ENCODE measurements at places on chromosomes 4 and X. TPM values are rescaled to one million over a fixed set of nuclear protein-coding genes. Genes with fewer than 3 reads are reported as not detected.

DNA sequence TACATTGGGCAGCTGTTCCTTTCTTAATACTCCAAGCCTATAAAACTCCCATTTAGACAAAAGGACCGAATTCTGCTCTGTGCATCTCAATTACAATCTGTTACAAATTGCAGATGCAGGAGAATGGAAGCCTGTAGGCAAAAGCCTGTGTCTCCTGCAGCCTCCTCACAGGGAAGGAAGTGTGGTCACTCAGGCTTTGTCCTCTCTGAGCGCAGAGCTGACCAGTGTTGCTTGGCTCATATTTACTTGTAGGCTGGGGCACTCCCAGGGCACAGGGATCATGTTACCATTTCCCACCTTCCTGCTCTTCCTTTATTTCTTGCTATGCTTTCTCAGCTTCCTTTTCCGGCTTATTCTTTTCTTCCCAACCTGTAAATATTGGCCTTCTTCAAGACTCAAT lies 15.7 kb downstream of the SUPT20HL2 start:
- H3K4me3 ChIP-seq, result no peak overlapping the region
- H3K36me3 ChIP-seq, result no peaks in the 10 kb centered on the region
- H3K27ac ChIP-seq, result no peak overlapping the region
- H3K27me3 ChIP-seq, result peaks cover 3% of the 10 kb centered on the region
- H3K4me1 ChIP-seq, result no peaks in the 10 kb centered on the region

GRCh38 chrX:50068893-50069292 lies 131.9 kb downstream of the AKAP4 start:
- no peak overlapping the region for H3K27ac ChIP-seq
- DNase-seq, result no peak

DNA sequence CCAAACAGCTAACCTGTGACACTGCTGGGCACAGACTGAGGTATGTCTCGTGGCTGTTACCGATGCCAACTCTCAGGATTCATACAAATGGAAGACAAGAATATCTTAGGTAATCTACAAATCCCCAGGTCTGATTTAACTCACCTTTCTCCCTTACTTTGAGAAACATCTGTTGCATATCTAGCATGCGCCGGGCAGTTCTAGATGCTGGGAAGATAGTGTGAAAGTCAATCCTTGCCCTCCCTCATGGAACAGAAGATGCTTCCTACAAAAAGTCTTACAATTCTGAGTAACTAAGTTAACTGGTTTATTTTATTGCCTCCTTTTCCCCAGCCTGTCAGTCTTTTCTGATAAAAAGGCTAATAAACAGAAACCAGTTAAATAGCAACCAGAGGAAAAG lies 212.2 kb upstream of the FAT1 start:
- no peaks in the 10 kb centered on the region for H3K27me3 ChIP-seq
- no peak overlapping the region for H3K4me3 ChIP-seq
- no peak overlapping the region for H3K27ac ChIP-seq
- DNase-seq, result no peak
- no peaks in the 10 kb centered on the region for H3K36me3 ChIP-seq
- H3K4me1 ChIP-seq, result no peaks in the 10 kb centered on the region

DNA sequence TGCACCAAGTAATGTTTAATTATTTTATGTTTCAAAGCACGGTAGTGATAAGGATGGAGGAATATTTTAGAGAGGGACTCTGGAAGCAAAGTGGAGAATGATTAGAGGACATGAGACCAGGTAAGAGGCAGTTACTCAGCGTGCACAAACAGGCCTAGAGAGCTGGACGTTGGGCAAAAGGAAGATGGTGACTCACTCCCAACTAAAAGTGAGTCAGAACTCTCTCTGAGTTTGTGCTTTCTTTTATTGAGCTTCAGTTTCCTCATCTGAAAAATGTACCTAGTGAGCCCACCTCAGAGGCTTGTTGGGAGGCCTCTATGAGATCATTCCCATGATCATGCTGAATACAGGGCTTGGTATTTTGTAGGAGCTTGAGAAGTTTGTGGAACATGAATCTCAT lies 1.6 kb upstream of the ZC4H2 start:
- no peak overlapping the region for H3K27ac ChIP-seq
- H3K36me3 ChIP-seq, result peaks cover 5% of the 10 kb centered on the region

DNA sequence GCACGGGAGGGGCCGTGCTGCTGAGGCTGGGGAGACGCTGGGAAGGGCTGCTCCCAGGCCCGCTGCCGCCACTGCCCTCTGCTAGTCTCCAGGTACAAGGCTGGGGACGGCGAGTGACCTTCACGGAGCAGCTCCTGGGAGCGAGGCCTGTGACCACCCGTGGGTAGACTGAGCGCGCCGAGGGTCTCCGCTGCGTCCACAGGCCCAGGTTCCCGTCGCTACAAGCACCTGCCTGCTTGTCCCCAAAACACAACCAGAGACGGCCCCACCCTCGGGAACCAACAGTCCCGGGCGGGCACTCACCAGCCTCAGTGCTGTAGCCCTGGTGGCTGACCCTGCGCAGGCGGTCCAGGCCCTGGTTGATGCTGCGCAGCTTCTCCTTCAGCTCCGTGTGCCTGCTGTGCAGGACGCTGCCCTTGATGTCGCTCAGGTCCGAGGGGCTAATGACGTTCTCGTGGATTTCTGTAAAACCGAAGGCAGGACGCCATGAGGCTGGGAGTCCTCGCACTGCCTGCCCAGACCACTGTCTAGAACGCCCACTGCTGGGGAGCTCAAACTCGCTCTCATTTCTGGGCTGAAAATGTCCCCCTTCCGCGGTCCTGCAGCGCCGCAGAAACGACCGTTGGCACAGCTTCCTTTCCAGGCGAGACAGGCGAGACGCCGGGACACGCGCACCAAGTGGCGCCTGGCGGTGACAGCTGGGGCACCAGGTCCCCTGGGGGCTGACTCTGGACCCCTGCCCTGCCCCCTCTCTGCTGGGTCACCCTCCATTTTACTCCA lies 14.3 kb downstream of the LRPAP1 start:
- H3K27ac ChIP-seq, result no peak overlapping the region
- no peak overlapping the region for H3K4me3 ChIP-seq
- H3K36me3 ChIP-seq, result peaks cover 84% of the 10 kb centered on the region
- no peaks in the 10 kb centered on the region for H3K27me3 ChIP-seq
- no peaks in the 10 kb centered on the region for H3K4me1 ChIP-seq

DNA sequence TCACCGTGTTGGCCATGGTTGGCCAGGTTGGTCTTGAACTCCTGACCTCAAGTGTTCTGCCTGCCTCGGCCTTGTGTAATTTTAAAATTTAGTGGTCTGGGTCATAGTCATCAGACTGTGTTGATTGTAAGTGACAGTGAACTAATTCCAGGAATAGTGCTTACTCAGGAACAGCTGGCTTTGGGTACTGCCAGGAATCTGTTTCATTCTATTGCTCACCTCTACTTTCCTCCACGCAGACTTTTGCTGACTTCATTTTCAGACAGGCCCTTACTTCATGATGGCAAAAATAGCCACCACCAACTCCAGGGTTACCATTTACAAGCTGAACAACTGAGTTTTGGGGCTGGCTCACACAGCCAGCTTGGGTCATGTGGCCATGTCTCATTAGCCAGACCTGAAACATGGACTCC lies 54.6 kb downstream of the FNIP2 start:
- no peak overlapping the region for H3K4me3 ChIP-seq
- DNase-seq, result no peak
- H3K4me1 ChIP-seq, result no peaks in the 10 kb centered on the region
- H3K27ac ChIP-seq, result no peak overlapping the region
- H3K36me3 ChIP-seq, result no peaks in the 10 kb centered on the region

DNA sequence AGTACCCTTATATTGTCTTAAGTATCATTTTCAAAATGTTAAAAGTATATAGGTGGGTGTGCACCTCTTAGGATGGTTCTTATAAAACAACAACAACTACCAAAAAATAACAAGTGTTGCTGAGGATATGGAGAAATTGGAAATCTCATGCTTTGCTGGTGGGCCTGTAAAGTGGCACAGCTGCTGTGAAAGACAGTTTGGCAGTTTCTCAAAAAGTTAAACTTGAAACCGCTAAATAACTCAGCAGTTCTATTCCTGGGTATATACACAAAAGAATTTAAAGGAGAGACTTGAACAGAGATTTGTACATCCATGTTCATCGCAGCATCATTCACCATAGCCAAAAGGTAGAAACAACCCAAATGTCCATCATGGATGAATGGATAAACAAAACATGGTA lies 65.5 kb downstream of the HAND2 start:
- no peak overlapping the region for H3K27ac ChIP-seq
- no peak for DNase-seq
- H3K4me3 ChIP-seq, result no peak overlapping the region
- no peaks in the 10 kb centered on the region for H3K36me3 ChIP-seq
- H3K4me1 ChIP-seq, result no peaks in the 10 kb centered on the region

DNA sequence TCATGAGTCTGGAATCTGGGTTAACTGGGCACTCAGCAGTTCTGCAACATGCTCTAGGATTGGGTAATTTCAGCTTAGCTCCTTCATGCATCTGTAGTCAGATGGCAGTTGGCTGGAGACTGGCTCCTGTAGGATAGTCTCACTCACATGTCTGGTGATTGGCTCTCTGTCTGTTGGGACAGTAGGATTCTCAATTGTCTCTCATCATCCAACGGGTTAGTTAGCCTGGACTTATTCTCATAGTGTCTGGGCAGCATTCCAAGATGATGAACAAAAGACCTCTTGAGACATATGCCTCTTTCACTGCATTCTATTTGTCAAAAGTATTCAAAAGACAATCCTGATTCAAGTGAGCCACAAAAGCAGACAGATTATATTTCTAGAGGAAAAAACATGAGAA lies 795.6 kb upstream of the GALNTL6 start:
- no peaks in the 10 kb centered on the region for H3K27me3 ChIP-seq
- H3K4me1 ChIP-seq, result no peaks in the 10 kb centered on the region
- H3K36me3 ChIP-seq, result no peaks in the 10 kb centered on the region
- H3K27ac ChIP-seq, result no peak overlapping the region
- no peak for DNase-seq

GRCh38 chr4:147822128-147822527 lies 90.2 kb downstream of the ARHGAP10 start:
- H3K4me3 ChIP-seq, result no peak overlapping the region
- no peaks in the 10 kb centered on the region for H3K36me3 ChIP-seq
- no peaks in the 10 kb centered on the region for H3K27me3 ChIP-seq
- H3K4me1 ChIP-seq, result no peaks in the 10 kb centered on the region

Gene POLN
- total RNA-seq, result 1.4 TPM

DNA sequence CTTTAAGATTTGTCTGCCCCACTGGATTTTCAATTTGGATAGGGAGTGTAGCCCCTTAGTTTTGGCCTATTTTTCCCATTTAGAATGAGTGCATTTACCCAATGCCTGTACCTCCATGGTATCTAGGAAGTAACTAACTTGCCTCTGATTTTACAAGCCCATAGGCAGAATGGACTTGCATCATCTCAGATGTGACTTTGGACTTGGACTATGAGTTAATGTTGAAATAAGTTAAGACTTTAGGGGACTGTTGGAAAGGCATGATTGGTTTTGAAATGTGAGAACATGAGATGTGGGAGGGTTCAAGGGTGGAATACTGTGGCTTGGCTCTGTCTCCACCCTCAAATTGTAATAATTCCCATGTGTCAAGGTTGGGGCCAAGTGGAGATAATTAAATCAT lies 2480.2 kb downstream of the PCDH7 start:
- H3K4me1 ChIP-seq, result no peaks in the 10 kb centered on the region
- no peaks in the 10 kb centered on the region for H3K36me3 ChIP-seq
- H3K27ac ChIP-seq, result no peak overlapping the region

GRCh38 chrX:71846429-71846828 lies 64.2 kb upstream of the NHSL2 start:
- no peak overlapping the region for H3K27ac ChIP-seq
- no peak overlapping the region for H3K4me3 ChIP-seq
- no peaks in the 10 kb centered on the region for H3K27me3 ChIP-seq
- no peak for DNase-seq

DNA sequence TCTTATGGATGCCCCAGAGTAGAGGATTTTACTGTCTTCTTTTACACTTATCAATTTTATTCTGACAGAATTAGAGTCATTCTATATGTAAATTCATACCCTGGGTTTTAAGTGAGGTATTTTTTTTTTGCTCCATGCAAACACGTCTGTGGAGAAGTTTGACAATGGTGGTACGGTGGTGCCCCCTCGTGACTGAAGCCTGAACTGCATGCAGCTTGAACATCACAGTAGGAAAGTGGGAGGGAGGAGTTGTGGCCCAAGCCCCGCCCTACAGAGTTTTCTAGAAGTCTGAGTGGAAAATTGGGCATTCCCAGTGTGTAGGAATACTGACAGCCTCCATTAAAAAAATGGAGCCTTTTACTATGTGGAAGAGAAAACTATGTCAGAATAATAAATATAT lies 73.3 kb upstream of the RAB40AL start:
- H3K27ac ChIP-seq, result no peak overlapping the region
- no peaks in the 10 kb centered on the region for H3K27me3 ChIP-seq
- no peak overlapping the region for H3K4me3 ChIP-seq
- H3K4me1 ChIP-seq, result no peaks in the 10 kb centered on the region

DNA sequence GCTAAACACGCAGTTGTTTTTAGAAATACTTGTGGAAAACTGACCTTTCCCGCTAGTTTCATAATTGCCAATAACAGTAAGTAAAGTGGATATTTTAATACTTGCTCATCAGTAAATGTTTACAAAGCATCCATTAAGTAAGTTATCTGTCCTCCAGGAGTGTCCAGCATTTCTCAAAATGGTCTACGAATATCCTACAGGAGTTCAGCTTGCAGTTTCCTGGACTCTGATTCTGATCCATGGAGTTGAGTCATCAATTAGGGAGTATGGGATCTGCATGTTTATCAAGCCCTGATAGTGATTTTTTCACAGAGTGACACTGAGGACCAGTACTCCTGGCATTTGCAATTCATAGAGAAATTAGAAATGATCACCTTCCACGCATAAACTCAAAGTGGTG lies 325.2 kb upstream of the AADAT start:
- H3K4me1 ChIP-seq, result no peaks in the 10 kb centered on the region
- no peaks in the 10 kb centered on the region for H3K36me3 ChIP-seq
- no peak overlapping the region for H3K4me3 ChIP-seq
- no peak overlapping the region for H3K27ac ChIP-seq

- no peak for DNase-seq
- no peak overlapping the region for H3K27ac ChIP-seq
- H3K27me3 ChIP-seq, result peaks cover 9% of the 10 kb centered on the region
Observed at GRCh38 chr4:14906805-14907204, 95.5 kb upstream of the CPEB2 start.

DNA sequence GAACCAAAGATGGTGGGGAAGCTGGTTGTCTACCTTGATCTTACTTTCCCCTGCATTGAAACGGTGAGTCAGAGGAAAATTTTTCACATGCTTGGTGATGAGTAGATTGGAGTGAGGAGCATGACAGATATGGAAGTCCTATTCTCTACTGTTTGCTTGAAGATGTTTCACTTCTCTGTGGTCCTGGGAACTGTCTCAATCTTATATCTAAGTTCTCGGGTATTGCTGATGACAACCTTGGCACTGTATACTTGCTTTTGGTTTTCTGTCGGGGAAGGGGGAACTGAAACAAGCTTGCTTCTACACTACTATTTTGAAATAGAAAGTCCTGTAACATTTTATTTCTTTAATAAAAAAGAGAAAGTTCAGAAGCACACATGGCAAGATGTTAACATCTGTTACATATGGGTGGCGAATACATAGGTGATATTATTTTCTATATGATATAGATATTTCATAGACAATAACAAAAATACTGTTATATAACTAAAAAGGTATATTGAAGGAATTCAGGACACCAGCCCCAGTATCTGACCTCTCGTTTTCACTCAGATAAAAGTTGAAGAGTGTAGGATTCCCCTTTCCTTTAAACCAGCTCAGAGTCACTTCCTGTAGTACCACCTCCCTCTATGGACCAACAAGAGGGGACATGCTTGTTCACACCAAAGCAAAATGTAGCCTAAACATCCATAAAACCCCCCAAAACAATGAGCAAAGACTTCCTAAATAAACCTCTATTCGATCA lies 88.8 kb downstream of the FMR1NB start:
- H3K36me3 ChIP-seq, result no peaks in the 10 kb centered on the region
- peaks cover 10% of the 10 kb centered on the region for H3K4me1 ChIP-seq
- H3K27me3 ChIP-seq, result no peaks in the 10 kb centered on the region
- no peak for DNase-seq
- H3K27ac ChIP-seq, result no peak overlapping the region
